ENCODE measurements at places on chromosomes 11 and 22.

DNA sequence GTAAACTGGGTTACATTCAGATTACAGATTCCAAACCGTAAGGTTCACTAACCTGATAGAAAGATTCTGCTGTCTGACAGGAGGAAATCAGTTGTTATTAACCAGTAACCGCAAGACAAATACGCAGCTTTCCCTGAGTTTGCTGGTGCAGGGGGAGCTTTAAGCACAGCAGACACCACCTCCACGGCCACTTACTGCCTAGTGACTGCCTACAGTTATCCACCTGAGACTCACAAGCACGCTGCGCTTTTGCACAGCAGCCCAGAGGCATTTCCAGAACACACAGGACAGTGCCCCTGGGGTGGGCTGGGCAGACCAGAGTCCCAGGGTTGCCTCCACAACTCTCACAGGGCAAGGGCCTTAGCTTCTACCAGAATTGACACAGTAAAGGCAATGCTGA is 90.9 kb downstream of the CTTN start:
- no peak for DNase-seq

DNA sequence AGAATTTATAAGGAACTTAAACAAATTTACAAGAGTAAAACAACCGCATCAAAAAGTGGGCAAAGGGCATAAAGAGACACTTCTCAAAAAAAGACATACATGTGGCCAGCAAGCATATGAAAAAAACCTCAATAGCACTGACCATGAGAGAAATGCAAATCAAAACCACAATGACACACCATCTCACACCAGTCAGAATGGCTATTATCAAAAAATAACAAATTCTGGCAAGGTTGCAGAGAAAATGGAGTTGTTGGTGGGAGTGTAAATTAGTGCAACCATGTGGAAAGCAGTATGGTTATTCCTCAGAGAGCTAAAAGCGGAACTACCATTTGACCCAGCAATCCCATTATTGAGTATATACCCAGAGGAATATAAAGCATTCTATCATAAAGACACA is 866.8 kb upstream of the TENM4 start:
- DNase-seq, result no peak

DNA sequence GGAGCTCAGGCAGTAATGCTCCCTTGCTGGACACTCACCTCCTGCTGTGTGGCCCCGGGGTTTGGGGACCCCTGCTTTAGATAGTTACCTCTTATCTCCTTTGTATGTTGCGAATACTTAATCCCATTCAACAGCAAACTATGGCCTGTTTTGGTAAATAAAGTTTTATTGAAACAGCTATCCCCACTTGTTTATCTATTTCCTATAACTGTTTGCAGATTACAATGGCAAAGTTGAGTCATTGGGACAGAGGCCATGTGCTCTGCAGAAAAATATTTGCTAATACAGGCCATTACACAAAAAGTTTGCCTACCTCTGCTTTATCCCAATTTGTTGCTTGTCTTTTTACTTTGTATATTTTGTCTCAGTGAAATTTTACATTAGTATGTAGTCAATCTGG is 68.4 kb downstream of the CACNA1I start:
- no peak for DNase-seq

DNA sequence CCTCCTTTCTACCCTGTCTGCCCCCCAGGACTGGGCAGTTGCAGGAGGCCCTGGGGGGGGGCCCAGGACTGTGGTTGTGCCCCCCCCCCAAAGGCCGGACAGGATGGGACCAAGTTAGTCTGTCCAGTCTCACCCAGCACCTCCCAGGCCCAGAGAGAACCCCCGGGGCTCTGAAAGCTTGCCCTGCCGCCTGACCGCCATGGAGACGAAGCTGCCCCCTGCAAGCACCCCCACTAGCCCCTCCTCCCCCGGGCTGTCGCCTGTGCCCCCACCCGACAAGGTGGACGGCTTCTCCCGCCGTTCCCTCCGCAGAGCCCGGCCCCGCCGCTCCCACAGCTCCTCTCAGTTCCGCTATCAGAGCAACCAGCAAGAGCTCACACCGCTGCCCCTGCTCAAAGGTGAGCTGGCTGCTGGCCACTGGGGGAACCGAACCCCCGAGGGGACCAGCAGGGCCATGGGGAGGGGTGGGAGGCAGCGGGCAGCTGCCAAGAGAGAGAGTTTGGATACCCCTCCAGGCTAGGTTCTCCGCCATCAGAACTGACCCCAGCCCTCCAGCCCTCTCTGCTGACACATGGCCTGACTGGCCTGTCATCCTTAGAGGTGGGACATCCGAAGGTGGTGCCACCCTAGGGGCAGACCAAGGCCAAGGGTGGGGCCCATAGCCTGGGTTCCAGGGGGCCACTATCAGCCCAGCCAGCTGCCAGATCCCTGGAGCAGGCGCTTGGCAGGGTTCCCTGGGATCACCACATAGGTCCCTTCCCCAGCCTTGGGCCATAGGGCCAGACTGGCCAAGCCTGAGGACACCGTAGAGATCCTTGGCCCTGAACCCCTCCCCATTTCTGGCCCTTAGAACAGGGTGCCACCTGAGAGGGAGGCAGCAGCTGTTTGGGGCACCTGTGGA is 1.3 kb downstream of the PPP2R5B start:
- DNase-seq, result no peak

GRCh38 chr11:130614591-130614990 is 166.1 kb downstream of the ADAMTS15 start:
- DNase-seq, result no peak

Data from cerebellar nuclear complex (tissue), 1 donor.